Cardiac septum (tissue), 1 donor: ENCODE measurements at places on chromosomes 1 and 21. TPM values are rescaled to one million over a fixed set of nuclear protein-coding genes. Genes with fewer than 3 reads are reported as not detected.
A peak's percentile ranks its signal among the peaks of the same experiment; 100 is the strongest.

DNA sequence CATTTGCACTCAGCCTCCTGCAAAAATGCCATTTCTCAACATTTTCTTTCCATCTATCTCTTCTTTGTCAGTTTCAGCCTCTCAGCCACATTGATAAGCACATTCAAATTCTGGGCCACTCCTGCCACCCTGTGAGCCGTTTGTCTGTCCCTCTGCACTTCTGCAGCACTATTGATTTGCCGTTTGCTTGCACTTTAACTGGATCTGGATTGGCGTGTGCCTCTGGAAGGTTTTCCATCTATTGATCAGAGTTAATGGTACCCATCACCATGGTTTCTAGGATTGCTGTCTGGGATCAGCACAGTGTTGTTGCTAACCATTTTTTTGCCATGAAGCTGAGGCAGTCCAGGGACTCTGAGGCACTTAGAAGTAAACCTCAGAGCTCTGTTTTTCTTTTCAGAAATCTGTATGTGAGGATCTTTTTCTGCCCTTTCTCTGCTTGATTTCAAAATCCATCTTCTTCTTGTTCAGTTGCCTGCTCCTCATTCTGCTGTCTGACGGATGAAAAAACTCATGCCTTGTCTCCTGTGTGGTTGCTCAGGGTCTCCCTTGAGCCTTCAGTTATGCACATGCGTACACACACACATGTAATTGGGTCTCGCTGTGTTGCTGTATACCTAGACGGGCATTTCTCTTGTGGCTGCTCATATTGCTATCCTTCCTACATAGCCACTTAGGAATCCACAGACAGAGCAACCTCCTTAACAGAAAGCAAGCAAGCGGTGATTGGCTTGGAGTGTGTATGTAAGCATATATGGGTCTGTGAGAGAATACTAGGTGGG is 67.9 kb downstream of the NOS1AP start:
- DNase-seq = no peak

DNA sequence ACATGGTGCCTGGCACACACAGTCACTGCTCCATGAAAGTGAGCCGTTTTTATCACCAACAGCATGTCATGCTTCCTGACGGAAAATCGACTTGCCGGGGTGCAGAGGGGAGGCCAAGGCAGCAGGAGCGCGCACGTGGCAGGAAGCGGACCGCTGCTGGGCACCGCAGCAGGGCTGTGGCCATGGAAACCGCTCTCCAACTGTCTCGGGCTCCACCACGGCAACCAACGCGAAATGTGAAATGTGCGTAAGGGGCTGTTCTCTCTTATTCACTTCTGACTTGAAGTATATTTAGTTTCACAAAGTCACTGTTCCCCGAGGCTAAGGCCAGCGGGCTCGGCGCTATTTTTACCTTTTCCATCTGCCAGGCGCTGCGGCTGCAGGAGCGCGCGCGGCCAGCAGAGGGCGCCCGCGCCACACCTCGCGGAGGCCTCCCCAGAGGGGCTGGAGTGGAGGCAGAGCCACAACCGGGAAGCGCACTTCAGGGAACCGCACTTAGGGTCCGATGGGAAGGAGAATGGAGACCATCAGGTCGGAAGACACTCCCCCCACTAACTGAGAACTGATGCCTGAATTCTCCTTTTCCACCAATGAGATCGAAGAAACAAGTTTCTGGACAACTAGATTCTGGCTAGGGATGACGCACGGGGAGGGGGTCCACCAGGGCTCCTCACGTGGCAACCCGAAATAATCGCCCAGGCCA is 19.7 kb downstream of the RCC2 start:
- DNase-seq = peak; percentile 81

- DNase-seq = no peak
Measured at GRCh38 chr1:44294588-44295007, 60.5 kb downstream of the ERI3 start.

GRCh38 chr1:206469933-206470691 is at the start of gene IKBKE:
Gene IKBKE, plus strand, starts transcription at chr1:206470476. Its CDS starts 2,752 bp downstream, at chr1:206473228.
- no peak for DNase-seq

DNA sequence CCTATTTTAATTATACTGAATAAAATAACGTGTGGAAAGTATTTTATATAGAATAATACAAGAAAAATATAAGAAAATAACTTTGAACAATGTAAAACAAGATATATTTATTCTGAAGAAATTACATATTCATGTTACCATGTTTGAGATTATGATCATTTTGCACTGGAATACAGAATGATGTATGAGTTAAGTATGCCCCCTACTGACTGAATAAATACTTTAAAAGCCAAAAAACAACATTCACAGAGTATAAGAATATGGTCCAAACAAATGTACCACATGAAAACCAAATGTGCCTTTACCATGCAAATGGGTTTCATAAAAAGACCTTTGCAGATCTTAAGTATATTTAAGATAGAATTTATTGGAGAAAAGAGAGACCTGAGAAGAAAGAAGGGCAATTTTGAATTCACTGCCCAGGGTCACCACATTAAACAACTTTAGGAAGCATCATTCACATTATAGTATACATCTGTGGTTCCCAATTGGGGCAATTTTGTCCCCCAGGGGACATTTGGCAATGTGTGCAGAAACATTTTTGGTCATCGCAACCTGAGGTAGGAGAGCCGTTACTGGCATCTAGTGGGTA is 136.6 kb upstream of the GFI1 start:
- no peak for DNase-seq

DNA sequence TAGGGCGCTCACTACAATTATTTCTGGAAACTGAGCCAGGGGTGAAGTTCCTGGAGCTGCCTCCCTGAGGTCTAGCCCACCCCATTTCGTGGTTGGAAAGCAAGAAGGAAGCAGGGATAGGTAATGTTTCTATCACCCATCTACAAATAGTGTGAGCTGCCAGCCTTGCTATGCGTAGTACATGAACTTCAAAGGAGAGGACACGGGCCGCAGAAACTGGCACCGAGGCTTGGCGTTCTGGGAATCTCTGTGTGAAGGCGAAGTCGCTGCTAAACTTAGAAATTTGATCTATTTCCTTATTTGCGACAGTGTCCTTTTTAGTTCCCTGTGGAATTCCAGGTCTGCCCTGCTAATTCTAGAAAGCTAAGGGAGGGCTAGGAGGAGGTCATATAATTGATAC is 49.6 kb upstream of the NTPCR start:
- DNase-seq = no peak

DNA sequence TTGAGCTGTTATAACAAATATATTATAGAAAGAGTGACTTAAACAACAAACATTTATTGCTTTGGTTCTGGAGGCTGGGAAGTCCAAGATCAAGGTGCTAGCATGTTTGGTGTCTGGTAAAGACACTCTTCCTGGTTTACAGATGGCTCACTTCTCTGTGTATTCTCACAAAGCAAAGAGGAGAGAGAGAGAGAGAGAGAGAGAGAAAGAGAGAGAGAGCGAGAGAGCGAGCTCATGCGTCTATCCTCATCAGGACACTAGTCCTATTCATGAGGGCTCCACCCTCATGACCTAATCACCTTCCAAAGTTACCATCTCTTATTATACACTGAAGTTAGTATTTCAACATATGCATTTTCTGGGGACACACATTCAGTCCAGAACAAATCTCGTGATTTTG is 32.7 kb upstream of the PCP4 start:
- DNase-seq = no peak

Gene RORC
- total RNA-seq = 5.9 TPM

Gene TRAF5
- total RNA-seq = 4.2 TPM

Gene OR10K2
- total RNA-seq = not detected
